ENCODE measurements at places on chromosomes 6 and 20.

GRCh38 chr20:45051204-45052060 is 49.5 kb downstream of the KCNS1 start:
- peak overlapping the region; percentile 14 for H3K4me3 ChIP-seq
- DNase-seq: peak; percentile 65
- H3K36me3 ChIP-seq: peaks cover 2% of the 10 kb centered on the region
- H3K27ac ChIP-seq: peak overlapping the region; percentile 97
- H3K27me3 ChIP-seq: no peaks in the 10 kb centered on the region

DNA sequence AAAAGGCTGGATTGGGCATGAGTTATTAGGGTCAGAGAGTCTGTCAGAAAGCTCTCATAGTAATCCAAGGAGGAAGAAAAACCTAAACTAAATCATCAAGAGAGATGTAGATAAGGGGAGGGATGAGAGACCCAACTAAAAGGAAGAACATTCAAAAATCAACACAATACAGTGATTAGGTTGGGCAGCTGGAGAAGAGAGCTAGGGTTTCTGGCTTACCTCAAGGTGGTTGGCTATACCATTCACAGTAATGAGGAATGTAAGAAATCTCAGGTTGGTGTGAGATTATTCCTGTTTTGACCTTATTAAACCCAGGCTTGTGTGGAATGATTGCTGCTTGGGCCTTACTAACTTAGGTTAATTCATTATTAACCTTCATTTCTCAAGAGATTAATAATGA is 6.2 kb upstream of the COX7A2 start:
- H3K27ac ChIP-seq: no peak overlapping the region
- no peak for DNase-seq
- no peak overlapping the region for H3K4me3 ChIP-seq

DNA sequence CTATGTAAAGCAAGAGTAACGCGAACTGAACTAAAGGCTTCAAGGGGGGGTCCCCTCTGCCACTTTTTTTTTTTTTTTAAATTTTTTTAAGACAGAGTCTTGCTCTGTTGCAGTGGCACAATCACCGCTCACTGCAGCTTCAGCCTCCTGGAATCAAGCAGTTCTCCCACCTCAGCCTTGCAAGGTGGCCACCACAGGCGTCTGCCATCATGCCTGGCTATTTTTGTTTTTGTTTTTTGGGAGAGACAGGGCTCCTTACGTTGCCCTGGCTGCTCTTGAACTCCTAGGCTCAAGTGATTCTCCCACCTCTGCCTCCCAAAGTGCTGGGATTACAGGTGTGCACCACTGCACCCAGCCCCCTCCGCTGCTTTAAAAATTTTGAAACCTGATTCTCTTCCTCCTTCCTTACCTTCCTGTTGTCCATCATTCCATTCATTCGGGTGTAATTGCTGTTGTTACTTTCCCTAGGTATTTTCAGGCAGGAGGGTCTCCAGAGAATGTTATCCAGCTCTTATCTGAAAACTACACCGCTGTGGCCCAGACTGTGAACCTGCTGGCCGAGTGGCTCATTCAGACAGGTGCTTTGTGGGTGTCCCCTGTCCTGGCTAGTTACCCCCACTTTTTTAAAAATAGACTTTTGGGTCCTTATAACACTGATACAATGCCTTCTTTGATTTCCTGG is 5.4 kb downstream of the NELFCD start:
- no peak overlapping the region for H3K27ac ChIP-seq
- DNase-seq: no peak
- no peaks in the 10 kb centered on the region for H3K27me3 ChIP-seq

GRCh38 chr20:35578469-35578868 is 36.6 kb downstream of the ERGIC3 start:
- no peak overlapping the region for H3K4me3 ChIP-seq
- no peaks in the 10 kb centered on the region for H3K4me1 ChIP-seq
- no peaks in the 10 kb centered on the region for H3K36me3 ChIP-seq
- H3K27ac ChIP-seq: no peak overlapping the region
- H3K27me3 ChIP-seq: no peaks in the 10 kb centered on the region

- H3K36me3 ChIP-seq: no peaks in the 10 kb centered on the region
- peak overlapping the region; percentile 97 for H3K27ac ChIP-seq
- H3K27me3 ChIP-seq: no peaks in the 10 kb centered on the region
Measured at GRCh38 chr6:26022737-26023136, 60.1 kb downstream of the TRIM38 start.

- H3K4me3 ChIP-seq: no peak overlapping the region
- H3K27me3 ChIP-seq: no peaks in the 10 kb centered on the region
- peaks cover 15% of the 10 kb centered on the region for H3K4me1 ChIP-seq
- no peak for DNase-seq
- H3K36me3 ChIP-seq: no peaks in the 10 kb centered on the region
- H3K27ac ChIP-seq: no peak overlapping the region
Measured at GRCh38 chr20:9600562-9600961, 86.2 kb downstream of the LAMP5 start.

- H3K4me3 ChIP-seq: no peak overlapping the region
- no peak for DNase-seq
- H3K4me1 ChIP-seq: peaks cover 21% of the 10 kb centered on the region
Measured at GRCh38 chr6:17851720-17852161, 135.7 kb downstream of the KIF13A start.
